ENCODE measurements at places on chromosomes 2 and 18.

- no peak for DNase-seq
Observed at GRCh38 chr2:186484062-186484735, 1.9 kb upstream of the ZC3H15 start.

- DNase-seq: no peak
Observed at GRCh38 chr2:239670463-239671120, 269.8 kb upstream of the HDAC4 start.

GRCh38 chr2:237978058-237978712 is 11.4 kb downstream of the UBE2F start:
- no peak for DNase-seq

- DNase-seq: no peak
Observed at GRCh38 chr2:51039581-51039980, 7.6 kb upstream of the NRXN1 start.

DNA sequence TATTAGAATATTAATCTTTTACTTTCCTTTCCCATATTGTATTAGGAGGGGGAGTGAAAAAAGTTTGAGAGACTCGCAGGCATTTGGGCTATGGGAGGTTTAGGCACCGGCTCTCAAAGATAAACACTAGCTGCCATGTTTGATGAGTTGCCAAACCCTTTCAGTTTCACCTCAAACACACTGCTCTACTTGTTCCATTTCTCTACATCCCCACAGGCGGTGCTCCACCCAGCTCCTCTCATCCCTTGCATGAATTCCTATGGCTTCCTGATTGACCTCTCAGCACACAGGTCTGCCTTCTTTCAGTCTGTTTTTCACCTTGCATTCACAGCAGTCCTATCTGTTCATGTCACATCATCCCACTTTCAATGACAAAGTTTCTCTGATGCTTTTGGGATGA is 65.7 kb downstream of the MEP1B start:
- DNase-seq: no peak

DNA sequence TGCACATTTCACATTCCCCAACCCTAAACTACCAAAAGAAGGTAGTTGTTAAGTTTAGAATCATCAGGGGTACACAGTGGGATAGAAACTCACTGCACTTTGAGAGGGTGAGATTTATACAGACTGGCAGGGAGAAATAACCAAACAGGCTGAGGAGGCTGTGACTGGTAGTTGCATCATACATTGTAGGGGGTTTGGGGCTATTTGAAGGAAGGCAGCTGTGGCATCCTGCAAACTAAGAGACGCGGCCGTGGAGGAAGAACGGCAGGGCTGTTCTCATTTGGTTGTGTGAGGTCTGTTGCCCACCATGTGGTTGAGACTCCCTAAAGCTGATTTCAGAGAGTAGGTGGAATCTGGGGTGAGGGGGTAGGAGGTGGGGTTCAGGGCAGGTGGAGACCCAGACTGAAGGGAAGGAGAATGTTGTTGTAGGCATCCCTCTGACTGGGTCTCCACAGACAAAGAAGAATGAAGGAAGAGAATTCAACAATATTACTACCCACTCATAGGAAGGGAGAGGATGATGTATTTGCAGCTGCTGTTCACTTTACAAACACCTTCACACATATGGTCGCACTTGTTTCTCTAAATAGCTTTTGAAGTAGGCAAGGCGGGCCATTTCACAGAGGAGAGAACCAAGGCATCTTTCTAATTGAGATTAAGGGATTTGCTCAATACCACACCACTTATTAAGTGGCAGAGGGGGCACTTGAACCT is 170.9 kb upstream of the SIX2 start:
- no peak for DNase-seq

DNA sequence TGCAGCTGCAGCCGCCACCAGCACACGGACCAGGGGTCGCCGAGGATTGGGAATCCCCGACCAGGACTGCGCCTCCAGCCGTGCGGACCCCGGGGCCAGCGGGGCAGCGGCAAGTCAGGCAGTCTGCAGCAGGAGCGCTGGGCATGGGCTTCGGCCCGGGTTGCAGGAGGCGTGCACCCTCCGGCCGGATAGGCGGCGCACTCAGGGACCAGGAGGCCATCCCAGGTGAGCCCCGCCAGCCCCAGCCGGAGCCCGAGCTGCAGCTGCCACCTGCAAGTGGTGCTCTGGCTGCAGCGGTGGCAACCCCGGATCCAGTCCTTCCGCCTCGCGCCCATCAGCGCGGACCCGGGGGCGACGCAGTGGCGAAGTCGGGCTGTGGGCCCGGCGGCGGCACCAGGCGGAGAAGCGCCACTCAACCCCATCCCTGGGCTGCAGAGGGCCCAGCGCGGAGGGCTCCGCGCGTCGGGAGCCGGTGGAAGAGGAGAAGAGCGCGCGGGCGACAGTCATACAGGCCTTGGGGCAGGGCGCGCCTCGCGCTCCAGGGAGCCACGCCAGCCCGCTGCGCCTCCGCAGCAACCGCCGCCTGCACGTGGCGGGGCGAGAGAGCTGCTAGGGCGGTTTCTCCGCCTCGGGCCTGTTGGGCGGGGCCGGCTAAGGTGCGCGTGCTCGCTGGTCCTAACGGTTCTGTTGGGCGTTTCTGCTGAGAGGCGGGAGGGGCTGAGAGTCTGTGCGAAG is 73.8 kb downstream of the RPIA start:
- DNase-seq: peak; percentile 10

DNA sequence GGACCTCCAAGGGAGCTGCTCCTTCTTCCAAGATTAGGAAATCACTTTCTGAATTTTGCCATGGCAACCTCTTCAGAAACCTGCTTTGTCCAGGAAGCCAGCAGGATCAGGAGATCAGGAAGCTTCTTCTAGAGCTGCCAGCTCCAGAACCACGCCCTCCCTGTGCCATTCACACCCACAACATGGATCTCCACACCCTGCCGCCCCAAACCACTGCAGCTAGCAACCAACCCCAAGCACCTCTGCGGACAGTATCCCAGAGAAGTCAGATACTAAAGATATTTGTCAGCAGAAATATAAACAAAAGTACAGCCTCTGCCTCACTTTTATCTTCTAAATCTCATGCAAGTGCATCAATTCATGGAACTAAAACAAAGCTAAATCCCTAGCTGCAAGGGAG is 106.4 kb downstream of the VIT start:
- no peak for DNase-seq

DNA sequence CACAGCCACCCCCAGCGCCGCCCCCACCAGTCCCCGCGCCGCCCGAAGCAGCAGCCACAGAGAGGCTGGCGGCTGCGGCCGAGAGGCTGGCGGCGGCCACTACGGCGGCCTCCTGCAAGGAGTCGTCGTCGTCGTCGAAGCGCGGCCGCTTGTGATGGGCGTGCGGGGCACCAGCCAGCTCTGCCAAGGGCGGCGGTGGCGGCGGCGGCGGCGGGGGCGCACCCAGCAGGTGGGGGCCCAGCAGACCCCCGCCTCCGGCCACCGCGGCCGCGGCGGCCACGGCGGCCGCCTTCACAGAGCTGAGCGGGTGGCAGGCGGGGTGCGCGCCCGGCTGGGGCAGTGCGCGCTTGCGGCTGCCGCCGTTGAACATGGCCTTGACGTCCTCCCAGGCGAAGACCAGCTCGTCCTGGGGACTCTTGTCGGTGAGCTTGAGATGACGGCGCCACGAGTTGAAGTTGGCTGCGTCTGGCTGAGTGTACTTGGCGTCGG is 3.3 kb downstream of the SKOR2 start:
- no peak for DNase-seq

GRCh38 chr2:227853204-227853629 is 18.2 kb upstream of the DAW1 start:
- no peak for DNase-seq

DNA sequence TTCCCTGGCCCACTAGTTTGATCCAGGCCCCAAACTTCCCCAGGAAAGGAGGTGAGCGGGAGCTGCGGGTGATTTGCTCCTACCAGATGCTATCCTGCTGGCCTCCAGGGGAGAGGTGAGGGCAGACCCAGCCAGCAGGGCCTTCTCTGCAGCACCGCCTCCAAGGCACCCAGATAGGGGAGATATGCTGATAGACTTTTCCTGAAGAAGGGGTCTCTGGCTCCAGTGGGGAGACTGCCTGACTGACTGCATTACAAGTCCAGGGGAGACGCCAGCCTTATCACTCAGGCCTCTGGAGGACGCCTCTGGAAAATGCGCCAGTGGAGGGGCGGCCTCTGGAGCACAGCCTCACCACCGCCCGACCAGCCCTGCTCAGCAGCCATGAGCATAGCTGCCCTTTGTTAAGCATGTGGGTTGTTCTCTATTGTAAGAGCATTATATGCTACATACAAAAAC is 60.6 kb upstream of the SMAD7 start:
- DNase-seq: no peak

GRCh38 chr2:11542275-11542819 is 8.5 kb downstream of the GREB1 start:
- no peak for DNase-seq

DNA sequence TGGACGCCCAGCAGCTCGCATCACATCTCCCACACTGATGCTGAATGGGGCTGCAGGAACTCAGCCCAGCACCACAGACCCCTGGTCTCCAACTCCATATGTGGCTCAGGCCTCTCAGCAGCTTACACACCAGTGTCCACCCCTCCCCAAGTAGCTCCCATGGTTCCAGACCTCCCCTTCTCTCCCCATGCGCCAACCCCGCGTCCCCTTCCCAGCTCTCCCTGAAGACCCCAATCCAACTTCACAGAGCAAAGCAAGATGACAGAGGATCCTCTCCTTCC is 188.9 kb downstream of the SH3BP4 start:
- no peak for DNase-seq

GRCh38 chr2:72325592-72326422 is 178.1 kb upstream of the CYP26B1 start:
- DNase-seq: no peak

- DNase-seq: no peak
Observed at GRCh38 chr2:191170773-191171172, 20.0 kb upstream of the STAT4 start.

- no peak for DNase-seq
Observed at GRCh38 chr2:231250698-231251097, 52.3 kb downstream of the ARMC9 start.

DNA sequence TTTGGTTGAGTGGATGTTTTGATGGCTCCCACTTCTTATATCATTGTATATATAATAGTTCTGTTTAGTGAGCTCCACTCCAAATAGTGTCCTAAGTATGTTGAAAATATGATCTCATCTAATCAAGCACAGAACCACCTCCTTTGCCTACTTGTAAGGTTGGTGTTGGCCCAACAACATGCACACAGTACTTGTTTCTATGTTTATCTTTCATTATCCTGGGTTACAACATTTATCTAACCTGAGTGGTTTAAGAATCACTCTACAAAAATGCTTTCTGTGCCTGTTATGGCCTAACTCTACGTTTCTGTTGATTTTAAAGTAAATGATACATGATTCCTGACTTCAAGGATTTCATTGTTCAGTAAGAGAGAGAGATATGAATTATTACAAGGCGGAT is 281.9 kb downstream of the FIGN start:
- DNase-seq: no peak

DNA sequence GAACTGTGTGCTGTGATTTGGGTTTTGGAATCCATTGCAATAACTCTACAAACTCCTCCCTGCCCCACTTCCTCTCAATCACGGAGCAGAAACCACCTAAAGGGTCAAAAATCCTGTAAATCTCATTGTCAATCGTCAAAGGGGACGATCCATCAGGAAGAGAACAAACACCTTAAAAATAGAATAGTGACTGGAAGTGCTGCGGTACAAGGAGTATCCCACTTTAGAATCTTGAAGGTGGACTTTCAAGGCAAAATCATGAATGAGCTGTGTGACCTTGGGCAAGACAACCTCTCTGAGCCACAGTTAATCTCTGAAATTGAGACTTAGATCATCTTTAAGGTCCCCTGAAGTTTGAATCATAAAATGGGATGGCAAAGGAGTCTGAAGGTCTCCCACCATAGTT is 5.9 kb downstream of the PMAIP1 start:
- DNase-seq: no peak

DNA sequence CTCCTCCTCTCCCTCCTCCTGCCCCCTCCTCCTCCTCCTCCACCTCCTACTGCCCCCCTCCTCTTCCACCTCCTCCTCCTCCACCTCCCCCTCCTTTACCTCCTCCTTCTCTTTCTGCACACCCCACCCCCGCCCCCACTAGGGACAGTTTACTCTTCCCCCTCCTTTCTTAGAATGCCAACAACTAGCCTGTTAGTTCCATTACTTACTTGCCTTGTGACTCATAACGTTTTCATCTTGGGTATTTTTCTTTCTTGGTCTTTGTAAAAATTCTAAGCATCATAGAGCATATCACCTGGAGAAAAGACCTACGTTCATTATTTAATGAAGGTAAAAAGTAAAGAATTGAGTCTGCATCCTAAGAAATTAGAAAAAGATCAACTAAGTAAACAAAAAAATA is 165.3 kb downstream of the NEDD4L start:
- DNase-seq: no peak

DNA sequence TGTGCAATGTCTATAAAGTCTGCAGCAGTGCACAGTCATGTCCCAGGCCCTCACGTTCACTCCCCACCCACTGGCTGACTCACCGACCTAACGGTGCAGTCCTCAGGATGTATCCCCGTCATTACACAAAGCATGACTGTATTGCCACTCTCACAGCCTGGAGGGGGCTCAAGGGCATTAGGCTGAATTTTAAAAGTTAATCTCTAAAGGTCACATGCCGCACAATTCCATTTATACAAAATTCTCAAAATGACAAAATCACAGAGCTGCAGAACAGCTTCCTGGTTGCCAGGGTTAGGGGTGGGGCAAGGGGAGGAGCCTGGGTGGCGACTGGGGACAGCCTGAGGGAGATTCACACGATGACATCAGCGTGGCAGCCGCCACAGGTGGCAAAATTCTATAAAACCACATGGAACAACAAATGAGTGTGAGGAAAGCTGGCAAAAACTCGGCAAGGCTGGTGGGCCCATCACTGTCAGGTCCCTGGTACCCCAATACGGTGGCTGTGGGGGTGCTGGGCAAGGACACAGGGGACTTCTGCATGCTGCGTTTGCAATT is 97.6 kb downstream of the NDUFA10 start:
- no peak for DNase-seq

DNA sequence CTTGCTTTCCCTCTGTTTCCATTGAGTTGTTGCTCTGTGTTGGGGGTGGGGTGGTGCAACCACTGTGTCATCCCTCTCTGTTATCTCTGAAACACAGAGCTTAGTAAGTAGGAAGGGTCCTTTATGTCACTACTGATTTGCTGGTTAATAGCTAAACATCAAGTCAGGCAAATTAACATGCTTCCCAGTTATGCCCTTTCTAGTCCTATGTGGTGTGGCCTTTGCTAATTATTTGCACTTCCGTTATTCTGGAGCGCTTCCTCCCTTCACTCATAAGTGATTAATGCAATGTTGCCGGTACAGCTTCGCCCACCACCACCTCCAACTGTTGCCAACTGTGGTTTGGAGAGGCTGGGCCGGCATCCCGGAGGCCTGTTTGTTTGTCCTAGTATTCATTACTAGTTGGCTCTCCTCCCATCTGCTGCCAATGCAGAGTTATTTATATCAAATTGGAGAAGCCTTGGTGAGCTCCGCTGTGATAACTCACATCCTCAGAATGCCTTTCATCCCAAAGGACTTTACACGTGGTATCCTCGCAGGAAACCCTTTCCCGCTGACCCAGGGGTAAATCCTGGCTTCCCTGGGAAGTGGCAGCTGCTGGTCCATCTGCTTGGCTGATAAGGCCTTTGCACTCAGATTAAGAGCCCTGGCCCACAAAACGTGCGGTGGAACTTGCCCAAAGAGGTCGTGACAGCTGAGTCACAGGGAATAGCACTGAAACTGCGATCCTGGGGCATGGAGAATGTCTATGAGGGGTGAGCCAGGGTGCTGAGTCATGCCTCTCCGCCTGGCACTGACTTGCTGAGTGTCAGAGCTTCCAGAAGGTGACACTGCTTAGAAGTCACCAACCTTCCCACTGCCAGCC is 72.0 kb upstream of the ZCCHC2 start:
- peak; percentile 21 for DNase-seq

GRCh38 chr18:23837591-23837990 is 148.3 kb downstream of the LAMA3 start:
- DNase-seq: no peak

Data from NCI-H774 (cell line).